Stimulated activated CD4-positive, alpha-beta T cell treated with anti-CD3 and anti-CD28 coated beads, Interleukin-4, amount 100 ng/mL, for 4 hours (primary cell): ENCODE measurements at places on chromosomes 3 and 15.

DNA sequence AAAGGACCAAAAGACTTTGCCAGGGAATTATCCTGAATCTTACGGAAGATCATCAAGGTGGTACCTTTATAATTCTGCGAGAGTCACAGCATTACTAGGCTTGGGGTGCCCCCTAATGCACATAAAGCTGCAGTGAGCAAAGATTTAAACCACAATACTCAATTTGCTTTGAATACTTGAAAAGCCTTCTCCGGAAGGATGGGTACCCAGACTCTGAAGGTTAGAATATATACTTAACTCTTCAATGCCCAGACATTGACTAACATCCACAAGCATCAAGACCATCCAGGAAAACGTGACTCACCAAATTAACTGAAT lies 117.8 kb upstream of the KCNH8 start:
- DNase-seq = no peak

- DNase-seq = no peak
Observed at GRCh38 chr3:47261301-47261700, 21.3 kb downstream of the KIF9 start.

DNA sequence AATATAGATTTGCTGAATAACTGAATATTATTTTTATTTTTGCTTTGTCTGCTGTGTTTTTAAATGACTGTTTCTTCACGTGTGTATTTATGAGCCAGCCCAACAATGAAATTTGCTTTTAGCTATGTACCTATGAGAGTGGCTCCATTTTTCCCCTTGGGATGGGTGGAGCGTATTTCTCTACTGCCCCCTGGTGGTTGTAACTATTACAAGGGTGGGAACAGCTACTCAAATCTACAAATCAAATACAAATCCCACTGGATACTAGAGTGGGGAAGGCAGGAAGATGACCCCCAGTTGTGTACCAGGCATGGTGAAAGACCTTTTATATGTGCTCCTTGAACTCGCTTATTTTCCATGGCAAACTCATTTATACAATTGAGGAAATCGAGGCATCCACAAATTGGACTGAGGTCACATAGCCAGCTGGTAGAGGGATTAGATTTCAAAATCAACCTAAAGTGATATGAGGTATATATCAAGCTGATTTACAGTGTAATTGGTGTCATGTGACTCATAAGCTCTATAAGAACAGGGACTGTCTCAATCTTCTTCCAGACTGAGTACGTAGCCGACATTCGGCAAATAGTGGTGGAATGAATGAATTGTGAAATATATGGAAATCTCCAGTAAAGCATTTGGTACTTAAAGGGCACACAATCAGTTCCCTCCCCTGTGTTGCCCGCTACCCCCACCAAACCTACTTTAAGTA lies 69.5 kb upstream of the VEPH1 start:
- DNase-seq = no peak

DNA sequence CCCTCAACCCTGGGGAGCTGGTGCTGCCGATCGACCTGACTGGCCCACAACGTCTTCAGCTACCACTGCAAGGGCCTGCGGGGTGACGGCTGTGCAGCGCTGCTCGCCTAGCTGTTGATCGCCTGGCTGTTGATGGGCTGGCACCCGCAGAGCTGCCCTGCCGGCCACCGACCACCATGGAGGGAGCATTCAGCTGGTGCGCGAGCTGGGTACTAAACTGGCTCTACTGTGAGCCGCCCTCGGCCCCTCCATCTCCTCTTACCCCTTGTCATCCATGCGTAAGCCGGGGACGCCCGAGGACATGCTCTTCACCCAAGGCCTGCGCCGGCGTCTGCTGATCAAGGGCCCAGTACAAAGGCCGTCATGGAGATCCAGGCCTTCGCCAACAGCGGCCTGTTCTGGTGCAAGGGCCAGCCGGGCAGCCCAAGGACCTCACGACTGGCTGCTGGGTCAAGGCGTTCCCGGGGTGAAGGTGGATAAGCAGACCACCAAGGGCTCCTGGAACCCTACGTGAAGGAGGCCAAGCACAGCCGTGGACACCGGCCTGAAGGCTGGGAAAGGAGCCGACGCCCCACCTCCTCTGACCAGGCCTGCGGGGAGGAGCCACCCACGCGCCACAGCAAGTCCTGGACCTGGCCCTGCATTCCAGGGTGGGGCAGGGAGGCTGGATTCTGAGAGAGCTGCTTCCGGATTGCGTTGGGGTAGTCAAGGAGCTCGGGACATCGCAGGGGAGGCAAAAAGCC lies 46.9 kb downstream of the SFMBT1 start:
- no peak for DNase-seq

DNA sequence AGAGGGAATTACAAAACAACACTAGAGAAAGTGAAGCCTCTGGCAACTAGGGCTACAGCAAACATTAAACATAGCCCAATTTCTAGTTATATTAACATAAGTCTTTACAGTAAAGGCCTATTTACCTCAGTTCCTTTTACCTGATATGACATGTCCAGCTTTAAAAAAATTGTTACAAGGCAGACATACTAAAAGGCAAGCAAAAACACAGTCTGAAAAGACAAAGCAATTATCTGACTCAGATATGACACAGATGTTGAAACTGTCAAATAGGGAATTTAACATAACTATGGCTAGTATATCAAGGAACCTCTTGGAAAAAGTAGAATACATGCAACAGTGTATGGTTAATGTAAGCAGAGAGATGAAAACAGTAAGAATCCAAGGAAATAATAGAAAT lies 238.6 kb downstream of the RAP2B start:
- DNase-seq = no peak

GRCh38 chr3:64355401-64355807 lies 130.1 kb upstream of the PRICKLE2 start:
- DNase-seq = no peak

DNA sequence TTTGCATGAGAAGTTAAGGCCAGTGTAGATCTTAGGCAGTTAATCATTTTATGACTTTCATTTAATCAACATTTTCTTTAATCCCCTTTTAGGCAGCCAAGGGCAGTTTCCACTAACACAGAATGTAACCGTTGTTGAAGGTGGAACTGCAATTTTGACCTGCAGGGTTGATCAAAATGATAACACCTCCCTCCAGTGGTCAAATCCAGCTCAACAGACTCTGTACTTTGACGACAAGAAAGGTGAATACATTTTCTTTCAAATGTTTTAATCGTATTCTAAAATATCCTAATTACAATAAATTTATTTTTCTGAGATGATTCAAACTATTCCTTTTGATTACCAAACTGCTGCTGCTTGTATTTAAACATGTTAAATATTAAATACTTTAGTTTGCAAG lies 843.2 kb downstream of the CADM2 start:
- no peak for DNase-seq

DNA sequence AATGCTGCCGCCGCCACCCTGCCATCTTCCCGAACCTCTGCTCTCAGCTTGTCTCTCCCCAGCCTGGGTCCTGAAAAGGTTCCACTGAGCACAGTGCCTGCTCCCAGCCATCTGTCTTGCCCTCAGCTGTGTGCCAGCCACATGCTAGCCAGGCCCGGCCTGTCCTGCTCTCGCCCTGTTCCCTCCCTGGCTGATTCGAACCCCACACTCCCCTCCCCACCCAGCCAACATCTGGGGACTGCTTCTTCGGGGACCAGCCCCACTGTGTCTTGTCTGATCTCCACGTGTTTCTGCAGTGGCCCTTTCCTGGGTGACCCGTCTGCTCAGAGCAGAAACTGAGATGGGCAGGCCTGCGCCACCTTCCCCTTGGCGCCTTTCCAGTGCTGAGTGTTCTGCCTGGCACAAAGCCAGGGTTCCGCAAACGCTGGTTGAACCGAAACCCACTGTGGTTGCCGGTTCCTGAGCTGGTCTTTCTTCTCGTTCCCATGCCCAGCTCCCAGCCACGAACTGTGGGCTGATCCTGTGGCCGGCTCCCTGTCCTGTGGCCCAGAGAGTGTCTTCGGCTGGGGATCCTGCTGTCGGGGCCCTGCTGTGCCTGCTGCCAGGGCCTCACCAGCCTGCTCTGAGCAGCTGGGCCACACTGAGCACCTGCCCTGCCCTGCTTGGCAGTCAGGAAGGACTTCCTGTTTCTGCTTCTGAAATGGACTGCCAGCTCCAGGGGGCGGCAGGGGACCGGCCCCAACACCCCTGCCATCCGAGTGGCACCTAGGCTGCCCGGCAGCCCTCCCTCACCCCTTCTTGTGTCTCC lies 62.7 kb upstream of the KLF13 start:
- DNase-seq = peak; percentile 63

- no peak for DNase-seq
Observed at GRCh38 chr3:56764904-56765547, 36.7 kb downstream of the ARHGEF3 start.

- DNase-seq = no peak
Observed at GRCh38 chr15:65406424-65407000, 16.2 kb downstream of the IGDCC4 start.

- no peak for DNase-seq
Observed at GRCh38 chr3:141375381-141376301, 7.3 kb downstream of the ZBTB38 start.

DNA sequence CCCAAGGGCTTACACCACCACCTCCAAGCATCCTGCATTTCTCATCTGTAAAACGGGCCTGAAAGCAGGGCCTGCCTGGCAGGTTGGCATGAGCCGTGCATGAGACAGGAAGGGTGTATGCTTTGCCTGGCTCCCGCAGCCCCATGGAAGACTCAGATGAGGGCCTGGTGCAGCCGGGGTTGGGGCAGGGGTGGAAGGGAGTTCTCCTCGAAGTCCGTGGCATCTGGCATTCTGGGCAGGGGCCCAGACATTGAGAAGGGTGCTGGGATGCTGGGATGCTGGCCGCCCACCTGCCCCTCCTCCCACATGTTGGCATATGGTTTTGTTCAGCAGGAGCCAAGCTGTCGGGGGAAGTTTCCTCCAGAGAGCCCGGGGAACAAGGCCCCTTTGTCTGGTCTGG lies 13.0 kb upstream of the FBLN2 start:
- DNase-seq = no peak

- no peak for DNase-seq
Observed at GRCh38 chr3:138493804-138494606, 59.6 kb downstream of the ESYT3 start.

DNA sequence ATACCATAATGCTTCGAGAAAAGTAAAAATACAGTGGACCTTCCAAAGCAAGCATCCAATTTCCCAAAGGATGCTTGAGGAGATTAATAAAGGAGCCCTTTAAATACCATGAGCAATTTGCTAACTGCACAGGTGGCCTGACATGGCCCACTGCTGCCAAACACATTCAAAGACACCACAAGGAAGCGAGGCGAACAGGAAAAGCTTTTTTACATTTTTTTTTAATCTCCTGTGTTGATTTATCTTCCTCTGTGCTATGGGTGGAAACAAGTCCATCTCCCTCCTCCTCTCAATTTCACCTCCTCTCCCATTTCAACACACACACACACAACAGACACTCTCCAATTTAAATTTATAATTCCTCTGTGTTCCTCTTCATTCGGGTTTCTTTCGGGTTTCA lies 243.4 kb downstream of the IGSF11 start:
- DNase-seq = no peak

GRCh38 chr3:193614430-193614829 lies 21.4 kb downstream of the OPA1 start:
- DNase-seq = no peak

DNA sequence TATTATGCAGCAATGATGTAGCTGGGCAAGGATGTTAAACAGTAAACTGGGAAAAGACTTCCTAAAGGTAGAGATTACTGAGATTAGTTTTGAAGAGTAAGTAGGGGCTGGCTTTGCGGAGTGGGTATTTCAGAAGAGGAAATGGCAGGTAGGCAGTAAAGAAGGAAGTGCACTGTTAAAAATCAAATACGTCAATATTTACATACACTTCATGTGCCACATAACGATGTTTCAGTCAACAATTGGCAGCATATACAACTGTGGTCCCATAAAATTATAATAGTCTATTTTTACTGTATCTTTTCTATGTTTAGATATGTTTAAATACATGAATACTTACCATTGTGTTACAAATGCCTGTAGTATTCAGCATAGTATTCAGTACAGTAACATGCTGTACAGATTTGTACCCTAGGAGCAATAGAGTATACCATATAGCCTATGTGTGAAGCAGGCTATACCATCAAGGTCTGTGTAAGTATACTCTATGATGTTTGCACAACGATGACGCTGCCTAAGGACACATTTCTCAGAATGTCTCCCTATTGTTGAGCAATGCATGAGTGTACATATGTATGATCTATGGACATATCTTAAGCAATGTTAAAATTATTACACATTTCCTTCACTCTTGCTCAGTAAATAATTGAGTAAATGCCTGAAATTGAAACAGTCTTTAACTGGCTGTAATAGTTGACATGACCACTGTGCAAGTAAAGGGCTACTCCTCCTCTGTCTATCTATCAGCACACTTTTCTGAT lies 196.7 kb downstream of the ISL2 start:
- no peak for DNase-seq

DNA sequence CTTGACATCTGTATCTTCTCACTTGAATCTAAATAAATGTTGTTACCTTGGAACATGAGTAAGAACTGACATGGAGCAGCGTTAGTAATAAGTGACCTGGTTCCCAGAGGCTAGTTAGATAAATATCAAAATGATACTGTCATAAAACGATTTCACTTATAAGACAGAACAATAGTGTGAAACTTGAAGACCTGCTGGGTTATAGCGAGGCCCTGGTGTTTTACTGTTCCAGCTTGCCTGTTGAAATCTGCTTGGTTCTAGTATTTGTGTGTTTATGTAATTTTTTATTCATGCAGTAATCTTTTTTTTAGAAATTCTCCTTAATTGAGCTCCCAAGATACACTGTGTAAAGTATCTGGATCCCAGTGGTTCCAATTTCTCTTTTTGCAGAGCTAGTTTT lies 129.4 kb downstream of the CACNA2D3 start:
- no peak for DNase-seq

DNA sequence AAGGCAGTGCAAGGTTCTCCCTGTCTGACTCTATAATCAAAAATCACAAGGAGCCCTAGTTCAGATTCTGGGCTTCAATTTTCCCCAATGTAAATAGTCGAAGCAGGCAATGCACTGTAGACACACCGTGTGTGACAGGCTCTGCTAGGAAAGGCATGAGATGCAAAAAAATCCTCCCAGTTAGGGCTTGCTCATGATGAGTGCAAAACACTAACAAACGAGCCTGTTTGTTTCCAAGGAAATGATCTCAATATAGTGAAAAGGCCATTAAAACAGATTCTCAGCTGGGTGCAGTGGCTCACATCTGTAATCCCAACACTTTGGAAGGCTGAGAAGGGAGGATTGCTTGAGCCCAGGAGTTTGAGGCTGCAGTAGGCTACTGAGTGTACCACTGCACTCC lies 55.7 kb downstream of the UMPS start:
- DNase-seq = no peak

DNA sequence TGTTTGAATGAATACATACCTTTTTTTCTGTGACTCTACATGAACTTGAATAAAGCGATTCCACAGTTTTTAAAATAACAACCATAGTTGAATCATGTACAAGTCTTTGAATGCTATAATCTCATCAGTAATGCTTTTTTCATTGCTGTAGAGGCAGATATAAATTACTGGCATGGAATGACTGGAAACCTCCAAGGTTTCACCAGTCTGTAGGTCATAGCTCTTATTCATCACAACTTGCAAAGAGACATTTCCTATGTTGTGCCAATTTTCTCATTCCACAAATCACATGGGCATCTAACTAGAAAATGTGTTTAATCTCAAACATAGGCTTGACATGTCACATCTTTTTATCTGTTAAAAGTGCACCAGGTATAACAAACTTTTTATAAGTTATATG lies 407.1 kb upstream of the KCNMB2 start:
- no peak for DNase-seq

- no peak for DNase-seq
Observed at GRCh38 chr3:74661672-74662071, 47.2 kb upstream of the CNTN3 start.

GRCh38 chr3:180320631-180321030 lies 281.3 kb upstream of the TTC14 start:
- no peak for DNase-seq

- DNase-seq = no peak
Observed at GRCh38 chr3:108180194-108180593, 42.0 kb downstream of the IFT57 start.
